ENCODE measurements at places on chromosomes 1 and 21.

DNA sequence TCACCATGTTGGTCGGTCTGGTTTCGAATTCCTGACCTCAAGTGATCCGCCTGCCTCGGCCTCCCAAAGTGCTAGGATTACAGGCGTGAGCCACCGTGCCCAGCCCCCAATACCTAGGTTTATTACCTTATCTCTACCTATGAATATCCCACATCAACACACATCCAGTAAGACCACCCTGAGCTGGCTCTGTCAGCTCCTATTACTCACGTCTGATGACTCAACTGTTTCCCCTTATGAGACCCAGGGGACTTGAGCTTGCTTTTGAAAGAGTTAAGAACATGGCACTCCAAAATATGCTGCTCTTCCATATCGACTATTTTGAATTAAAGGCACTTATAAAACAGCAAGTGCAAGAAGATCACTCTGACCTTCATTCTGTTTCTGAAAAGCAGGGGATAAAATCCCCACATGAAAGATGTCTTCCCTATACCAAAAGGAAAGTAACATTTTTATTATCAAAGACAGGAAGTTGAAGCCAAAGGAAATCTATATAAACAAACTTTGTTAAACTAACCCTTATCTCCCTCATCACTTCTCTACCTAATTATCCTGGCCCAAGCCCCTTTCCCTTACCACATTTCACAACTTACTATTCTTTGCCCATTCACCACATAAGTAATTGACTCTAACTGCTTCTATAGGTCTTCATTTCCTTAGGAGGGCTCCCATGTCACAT lies 41.3 kb upstream of the OSBPL9 start:
- DNase-seq, result no peak

DNA sequence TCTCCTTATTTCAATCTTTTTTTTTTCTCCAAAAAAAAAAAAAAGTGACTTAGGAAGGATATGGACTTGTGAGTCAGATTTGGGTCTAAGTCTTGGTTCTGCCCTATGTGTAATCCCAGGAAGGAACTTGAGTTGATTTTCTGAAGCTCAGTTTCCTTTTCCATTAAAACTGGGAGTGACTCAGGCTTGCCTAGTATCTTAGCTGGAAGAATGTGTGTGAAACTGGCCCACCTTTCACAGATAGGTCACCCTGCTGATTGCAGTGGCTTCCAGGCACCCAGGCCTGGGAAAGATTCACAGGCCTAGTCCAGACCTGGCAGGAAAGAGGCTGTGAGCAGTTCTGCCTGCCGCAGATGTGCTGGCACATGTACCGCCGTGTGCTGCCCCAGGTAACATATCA lies 218.3 kb upstream of the HOOK1 start:
- DNase-seq, result no peak

DNA sequence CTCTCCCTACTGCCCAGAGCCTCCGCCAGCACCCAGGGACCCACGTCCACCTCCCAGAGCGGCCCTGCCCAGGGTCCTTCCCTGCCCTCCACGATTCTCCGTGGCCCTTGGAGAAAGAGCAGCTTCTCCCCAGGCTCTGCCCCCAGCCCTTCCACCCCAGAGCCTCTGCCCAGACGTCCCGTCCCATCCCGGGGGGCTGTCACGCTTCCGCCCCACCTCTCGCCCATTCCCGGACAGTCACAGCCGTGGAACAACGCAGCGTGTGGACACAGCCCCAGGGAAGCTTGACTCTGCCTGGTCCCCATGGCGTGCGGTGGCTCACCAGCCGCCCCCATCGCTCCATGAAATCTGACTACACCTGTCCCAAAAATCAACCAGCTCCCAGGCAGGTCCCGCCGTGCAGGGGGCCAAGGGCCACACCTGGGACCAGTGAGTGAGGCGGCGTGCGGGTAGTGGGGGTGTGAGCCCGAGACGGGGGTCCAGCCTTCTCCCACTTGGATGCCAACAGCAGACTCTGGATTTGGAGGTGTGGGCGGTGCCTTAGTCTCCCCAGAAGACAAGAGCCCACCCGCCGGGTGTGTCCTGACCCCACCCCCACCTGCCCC lies 12.5 kb upstream of the TTLL10 start:
- DNase-seq, result no peak

DNA sequence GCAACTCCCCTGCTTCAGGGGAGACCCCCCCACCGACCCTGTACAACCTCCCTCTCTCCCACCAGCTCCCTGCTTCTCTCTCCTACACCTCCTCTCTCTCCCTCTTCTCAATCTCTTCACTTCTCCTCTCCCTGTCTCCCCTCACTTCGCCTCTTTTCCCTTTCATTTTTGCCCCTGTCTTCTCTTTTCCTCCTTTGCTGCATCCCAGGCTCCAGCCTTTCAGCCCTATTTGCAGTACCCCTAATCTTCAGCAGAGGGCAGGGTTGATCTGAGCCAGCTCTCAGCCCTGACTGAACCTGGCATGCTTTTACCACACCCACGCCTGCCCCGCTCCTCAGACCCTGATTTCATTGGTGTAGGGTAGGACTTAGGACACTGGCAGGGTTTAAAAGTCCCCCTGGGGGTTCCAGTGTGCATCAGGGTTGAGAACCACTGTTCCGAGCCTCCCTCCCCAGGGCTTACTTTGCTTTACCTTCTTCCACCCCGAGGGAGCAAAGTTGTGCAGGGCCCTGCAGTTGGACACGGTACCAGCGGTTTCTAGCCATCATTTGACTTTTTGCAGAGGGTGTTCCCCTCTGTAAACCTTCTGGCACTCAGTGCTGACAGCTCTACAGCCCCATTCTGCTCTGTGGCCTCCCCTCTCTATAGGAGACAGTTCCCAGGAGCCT lies 67.3 kb upstream of the CNTN2 start:
- peak; percentile 31 for DNase-seq

DNA sequence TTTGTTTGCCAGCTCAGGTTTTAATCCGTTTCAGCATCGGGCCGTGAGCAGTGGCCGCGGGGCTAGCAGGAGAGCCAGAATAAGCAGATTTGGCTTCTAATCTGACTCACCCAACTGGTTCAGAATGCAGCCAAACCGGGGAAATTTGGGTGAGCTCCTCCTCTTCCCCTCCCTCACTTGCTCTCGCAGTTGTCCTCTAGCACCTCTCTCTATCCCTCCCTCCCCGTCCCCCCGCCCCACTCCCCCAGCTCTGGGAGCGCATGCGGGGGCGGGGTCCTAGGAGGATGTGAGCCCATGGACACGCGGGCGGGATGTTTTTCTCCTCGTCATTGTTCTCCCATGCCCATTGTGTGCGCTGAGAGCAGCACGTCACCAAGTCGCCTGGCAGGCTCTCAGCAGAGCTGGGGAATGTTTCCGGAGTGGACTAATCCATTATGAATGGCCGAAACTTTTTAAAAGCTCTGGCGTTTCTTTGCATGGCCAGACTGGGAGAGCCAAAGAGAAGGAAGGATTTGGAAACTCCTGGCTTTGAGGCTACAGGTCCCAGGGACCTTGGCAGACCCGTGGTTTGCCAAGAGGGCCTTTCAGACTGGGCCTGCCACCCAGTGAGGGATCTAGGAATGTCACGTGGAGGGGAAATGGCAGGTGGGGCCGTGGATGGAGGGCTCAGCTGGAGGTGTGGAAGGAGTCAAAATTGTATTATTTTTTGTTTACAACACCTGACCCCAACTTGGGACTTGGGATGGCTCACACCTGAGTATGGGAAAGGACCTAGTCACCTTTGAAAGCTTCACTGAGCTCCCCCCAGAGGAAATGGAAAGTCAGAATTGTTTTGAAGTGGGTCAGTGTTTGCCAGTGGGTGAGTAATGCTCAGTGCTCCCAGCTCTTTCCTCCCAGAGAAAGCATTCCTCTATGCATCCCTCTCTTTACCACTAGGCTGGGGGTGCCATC lies 39.2 kb downstream of the CDK18 start:
- DNase-seq, result no peak

GRCh38 chr1:175506081-175506480 lies 237.3 kb downstream of the TNR start:
- DNase-seq, result no peak

DNA sequence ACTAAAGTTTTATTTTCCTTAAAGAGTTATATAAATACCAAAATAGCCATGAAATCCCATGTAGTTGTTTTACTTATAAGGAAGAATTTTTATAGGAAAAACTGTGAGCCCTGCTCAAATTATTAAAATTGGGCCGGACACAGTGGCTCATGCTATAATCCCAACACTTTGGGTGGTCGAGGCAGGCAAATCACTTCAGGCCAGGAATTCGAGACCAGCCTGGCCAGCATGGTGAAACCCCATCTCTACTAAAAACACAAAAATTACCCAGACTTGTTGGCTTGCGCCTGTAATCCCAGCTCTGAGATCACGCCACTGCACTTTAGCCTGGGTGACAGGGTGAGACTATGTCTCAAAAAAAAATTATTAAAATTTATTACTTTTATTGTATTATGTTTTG lies 149.3 kb downstream of the MRPL39 start:
- DNase-seq, result no peak

- no peak for DNase-seq
Measured at GRCh38 chr21:41980561-41980960, 26.7 kb upstream of the C2CD2 start.

- DNase-seq, result no peak
Measured at GRCh38 chr1:10962483-10962882, 50.0 kb upstream of the TARDBP start.

GRCh38 chr1:84830136-84830535 lies 62.9 kb downstream of the LPAR3 start:
- DNase-seq, result no peak

- no peak for DNase-seq
Measured at GRCh38 chr21:41593051-41593759, 85.2 kb upstream of the TMPRSS2 start.

GRCh38 chr1:111719135-111719534 lies 20.1 kb downstream of the INKA2 start:
- DNase-seq, result no peak

GRCh38 chr21:15333951-15334350 lies 269.2 kb upstream of the NRIP1 start:
- no peak for DNase-seq

DNA sequence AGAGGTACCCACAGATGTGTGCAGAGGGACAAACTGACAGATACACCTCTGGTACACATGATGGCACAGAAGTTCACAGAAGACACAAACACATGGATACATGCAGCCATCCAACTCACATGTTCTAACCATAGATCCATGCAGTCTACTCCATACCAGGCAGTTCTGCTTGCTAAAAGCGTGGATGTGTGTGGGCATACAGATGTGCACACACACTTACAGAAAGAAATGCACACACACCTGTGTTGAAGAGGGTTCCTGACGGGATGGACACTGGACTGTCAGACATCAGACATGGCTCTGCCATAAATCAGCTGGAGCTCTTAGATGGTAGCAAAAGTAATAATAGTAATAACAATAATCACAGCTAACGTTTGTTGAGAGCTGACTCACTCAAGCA lies 6.8 kb downstream of the CD52 start:
- DNase-seq, result no peak

GRCh38 chr1:29686012-29686930 lies 449.9 kb downstream of the PTPRU start:
- no peak for DNase-seq

DNA sequence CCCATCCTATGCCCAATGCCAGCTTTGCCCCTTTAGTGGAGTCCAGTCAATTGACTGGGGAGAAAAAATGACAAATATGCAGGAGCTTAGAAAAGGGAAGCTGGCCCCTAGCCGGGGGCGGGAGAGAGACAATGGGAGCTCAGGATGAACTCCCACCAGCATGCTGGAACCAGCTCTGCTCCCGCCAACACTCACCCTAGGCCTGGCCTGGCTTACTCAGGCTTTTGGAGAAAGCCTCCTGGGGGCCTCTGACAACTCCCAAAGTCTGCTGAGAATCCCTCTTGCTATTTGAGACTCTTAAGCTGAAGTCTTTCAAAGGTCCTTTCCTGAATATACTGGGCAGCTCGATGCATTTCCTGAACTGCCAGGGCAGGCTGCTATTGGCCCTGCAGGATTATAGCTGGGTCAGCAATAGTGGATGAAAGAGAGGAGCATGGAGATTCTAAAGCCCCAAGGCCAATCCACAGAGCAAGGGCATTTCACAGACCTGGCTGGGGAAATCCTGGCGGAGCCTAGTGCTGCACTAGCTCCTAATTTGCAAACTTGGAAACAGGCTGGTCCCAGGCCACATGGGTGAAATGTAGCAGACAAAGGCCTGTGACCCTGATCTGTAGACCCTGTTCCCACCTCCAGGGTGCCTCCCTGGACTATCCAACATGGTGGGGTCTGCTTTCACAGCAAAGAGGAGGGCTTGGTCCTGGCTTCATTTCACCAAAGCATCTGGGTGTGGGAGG lies 35.7 kb upstream of the CLSTN1 start:
- no peak for DNase-seq

DNA sequence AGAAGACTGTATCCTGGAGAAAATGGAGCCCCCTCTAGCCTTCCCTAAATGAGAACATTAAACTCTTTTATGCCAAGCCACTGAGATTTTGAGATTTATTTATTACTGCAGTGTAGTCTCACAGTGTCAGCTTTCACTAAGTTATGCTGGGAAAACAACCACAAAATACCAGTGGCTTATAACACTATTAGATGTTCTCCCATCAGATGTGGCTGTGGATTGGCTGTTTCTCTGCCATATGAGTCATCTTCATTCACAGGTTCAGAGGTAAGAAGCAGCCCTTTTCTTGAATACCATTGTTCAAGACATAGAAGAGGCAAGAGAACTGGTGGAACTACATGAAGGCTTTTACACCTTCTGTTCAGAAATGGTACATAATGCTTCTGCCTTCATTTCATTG lies 32.1 kb upstream of the ST6GALNAC5 start:
- no peak for DNase-seq

DNA sequence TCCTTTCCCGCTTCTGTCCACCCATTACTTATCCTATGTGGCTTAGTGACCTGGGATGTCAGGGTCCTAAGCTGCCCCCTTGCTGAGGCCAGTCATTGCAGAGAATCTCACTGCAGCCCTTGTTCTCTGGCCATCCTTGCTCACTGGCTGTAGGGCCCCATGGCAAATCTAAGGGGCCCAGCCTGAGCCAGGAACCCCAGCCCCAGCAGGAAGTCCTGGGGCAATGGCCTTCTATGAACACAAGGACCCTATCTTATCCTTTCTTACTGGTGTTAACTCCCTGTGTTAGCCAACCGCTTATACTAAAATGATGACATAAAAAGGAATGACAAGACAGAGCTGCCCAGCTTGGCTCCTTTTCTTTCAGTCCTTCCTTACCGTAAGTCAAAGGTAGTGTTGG lies 29.9 kb downstream of the DHCR24 start:
- DNase-seq, result no peak

GRCh38 chr1:37068897-37069296 lies 34.6 kb upstream of the GRIK3 start:
- DNase-seq, result no peak

- no peak for DNase-seq
Measured at GRCh38 chr1:48940962-48941732, 164.5 kb upstream of the BEND5 start.

- no peak for DNase-seq
Measured at GRCh38 chr1:234040446-234041317, 136.2 kb downstream of the SLC35F3 start.

GRCh38 chr1:112515311-112516009 lies 6.7 kb downstream of the WNT2B start:
- DNase-seq, result no peak

- DNase-seq, result no peak
Measured at GRCh38 chr21:45076245-45076711, 1.9 kb downstream of the ADARB1 start.

- DNase-seq, result no peak
Measured at GRCh38 chr1:10398278-10398733, 558 bp upstream of the PGD start.

GRCh38 chr1:18288722-18289121 lies 181.1 kb downstream of the IGSF21 start:
- DNase-seq, result no peak

- DNase-seq, result no peak
Measured at GRCh38 chr1:26953374-26953773, 6.9 kb downstream of the KDF1 start.

- DNase-seq, result no peak
Measured at GRCh38 chr21:29104239-29104708, 26.2 kb upstream of the MAP3K7CL start.

GRCh38 chr1:221557013-221557412 lies 184.9 kb downstream of the DUSP10 start:
- no peak for DNase-seq
